ENCODE measurements at places on chromosomes 6 and 20. TPM values are rescaled to one million over a fixed set of nuclear protein-coding genes. Genes with fewer than 3 reads are reported as not detected.

GHRH gene
- total RNA-seq: not detected

DNA sequence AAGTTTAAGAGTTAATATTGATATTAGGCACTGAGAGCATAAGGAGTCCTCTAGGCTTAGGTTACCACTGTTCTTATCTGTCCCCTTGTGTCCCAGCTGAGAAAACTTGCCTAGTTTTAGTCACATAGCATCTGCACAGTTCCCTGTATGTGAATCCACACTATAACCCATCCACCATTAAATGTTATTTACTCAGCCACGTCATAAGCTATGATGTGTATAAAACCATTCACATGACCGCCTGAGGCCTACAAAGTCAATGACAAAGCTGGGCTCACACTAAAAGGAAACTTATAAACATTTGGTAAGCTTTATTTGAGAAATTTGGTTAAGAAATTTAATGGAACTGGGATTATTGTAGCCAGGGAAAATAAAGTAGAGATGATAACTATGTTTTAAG, 59.2 kb upstream of the TFAP2D start:
- no peak for DNase-seq

GRCh38 chr20:33091147-33091546, 11.7 kb downstream of the BPIFB4 start:
- no peak for DNase-seq

DNA sequence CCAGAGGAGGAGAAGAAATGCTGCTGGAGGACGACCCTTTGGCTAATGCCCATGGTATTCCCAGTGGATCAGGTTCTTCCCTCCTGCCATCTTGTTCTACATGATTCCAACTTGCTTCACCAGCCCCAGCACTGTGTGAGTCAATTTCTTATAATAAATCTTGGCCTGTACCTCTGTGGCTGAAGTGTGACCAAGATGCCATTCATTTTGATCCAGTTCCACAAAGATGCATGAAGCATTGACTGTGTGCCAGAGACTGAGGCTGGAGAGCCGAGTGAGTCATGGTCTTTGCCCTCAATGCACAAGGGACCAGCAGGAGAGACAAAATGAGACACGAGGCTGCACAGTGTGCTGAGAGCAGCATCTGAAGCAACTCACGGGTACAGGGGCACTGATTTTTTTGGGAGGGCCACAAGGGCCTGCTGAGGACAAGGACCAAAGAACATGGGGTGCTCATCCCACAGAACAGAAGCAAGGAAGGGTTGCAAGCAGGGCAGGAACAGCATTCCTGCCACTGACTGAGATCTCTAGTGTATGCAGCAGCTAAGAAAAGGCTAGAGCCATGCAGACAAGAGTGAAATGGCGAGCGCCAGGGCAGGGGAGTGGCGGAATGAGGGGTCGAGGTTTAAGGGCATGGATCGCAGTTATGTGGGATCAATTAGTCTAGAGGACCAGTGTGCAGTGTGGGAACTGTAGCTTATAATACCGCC, 207.0 kb downstream of the THBS2 start:
- DNase-seq: no peak

DNA sequence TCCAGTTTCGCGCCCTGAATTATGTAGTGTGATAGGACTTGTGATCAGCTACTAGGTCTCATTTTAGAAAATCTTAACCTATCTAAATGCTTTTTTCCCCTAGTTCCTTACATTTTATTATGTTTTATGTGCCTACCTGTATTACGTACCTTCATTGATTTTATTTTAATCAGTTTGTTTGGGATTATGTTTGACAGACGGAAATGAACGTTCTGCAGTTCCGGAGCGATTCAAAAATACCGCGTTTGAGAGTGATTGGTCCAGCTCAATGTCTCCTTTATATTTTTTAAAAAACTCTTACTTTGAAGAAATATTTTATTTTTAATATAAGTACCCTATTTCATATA, 114.3 kb upstream of the BTN3A2 start:
- DNase-seq: no peak

SUMO4 gene
- total RNA-seq: 1.9 TPM

NKX2-4 gene
- total RNA-seq: not detected

- DNase-seq: no peak
These were observed 198.5 kb downstream of the HIVEP2 start for GRCh38 chr6:142746524-142746923.

GRCh38 chr6:69622230-69622629, 174.6 kb downstream of the LMBRD1 start:
- DNase-seq: no peak

GRCh38 chr6:1869769-1870168, 260.1 kb downstream of the FOXC1 start:
- no peak for DNase-seq

TBXT gene
- not detected for total RNA-seq

DNA sequence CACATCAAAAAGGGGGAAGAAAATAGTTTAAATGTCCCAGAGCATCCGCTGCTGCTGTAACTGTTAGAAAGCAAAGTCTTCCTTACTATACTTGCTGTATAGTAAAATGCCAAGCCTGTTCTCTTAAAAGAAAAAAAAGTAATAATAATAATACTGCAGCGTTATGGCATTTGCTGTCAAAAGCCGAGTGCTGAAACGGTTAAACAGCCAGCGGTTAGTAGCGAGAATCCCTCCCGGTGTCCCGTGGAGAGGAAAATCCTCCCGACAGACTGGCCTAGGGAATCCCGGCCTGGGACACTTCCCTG, 19.5 kb upstream of the NFATC2 start:
- DNase-seq: no peak

CSTF1 gene
- 20.8 TPM for total RNA-seq

- no peak for DNase-seq
These were observed 76.8 kb upstream of the SYNDIG1 start for GRCh38 chr20:24392612-24393011.

DNA sequence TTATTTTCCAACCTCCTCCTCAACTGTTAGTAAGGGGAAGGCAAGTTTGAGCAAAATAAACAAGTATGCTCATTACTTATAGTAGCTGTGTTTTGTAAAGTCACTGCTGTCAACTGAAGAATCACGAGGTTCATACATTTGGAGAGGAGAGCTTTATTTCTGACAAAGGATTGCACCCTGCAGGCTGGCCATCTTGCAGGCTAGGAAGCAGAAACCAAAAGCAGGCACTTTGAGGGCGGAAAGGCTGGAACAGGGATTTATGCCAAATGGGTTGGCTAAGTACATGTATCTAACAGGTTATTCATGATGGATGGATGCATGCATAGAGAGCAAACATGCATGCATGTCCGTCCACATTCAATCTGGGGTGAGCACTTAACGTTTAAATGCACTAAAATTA, 46.7 kb downstream of the PSMB1 start:
- no peak for DNase-seq

GRCh38 chr20:22352019-22352418, 232.4 kb downstream of the FOXA2 start:
- no peak for DNase-seq

GRCh38 chr6:57002197-57002596, 44.3 kb upstream of the KIAA1586 start:
- DNase-seq: no peak

GRCh38 chr20:61601361-61601760, 349.3 kb downstream of the CDH4 start:
- DNase-seq: no peak

DNA sequence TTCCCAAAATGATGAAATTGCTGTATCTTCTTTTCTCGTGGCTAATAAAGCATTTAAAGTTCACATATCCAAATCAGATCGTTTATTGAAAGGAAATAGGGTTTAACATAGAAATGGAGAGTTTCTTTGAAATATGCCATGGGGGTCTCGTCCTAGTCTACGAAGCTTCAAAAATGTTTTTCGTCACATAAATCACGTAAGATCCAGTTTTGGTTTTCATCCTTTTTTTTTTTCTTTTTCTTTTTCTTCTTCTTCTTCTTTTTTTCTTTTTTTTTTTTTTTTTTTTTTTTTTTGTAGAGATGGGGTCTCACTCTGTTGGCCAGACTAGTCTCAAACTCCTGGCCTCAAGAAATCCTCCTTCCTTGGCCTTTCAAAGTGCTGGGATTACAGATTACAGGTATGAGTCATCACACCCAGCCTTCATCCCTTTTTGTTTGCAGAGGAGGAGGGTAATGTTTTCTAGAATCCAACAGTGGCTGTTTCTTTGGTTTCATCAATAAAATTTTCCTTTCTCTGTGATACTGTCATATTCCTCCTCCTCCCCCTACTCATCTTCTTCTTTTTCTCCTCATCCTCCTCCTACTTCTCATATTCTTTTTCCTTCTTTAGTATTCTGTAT, 94.7 kb upstream of the LOC128125822 start:
- no peak for DNase-seq

DNA sequence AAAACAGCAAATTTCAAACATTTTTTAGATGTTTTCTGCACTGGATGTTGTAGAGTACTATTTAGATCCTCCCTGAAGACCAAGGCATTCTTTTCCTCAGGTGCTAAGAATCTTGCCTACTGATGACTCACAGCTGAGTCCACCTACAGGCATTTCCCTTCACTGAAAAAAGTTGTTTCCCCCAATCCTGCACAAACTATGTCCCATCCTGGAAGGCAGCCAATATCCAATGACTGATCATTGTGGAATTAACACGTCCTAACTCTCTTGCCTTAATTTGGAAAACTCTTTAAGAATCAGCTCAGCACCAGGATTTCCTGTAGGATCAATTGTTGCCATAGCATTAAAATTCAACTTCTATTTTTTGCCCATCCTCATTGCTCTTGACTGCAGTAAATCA, 268.4 kb upstream of the IRAK1BP1 start:
- no peak for DNase-seq

DNA sequence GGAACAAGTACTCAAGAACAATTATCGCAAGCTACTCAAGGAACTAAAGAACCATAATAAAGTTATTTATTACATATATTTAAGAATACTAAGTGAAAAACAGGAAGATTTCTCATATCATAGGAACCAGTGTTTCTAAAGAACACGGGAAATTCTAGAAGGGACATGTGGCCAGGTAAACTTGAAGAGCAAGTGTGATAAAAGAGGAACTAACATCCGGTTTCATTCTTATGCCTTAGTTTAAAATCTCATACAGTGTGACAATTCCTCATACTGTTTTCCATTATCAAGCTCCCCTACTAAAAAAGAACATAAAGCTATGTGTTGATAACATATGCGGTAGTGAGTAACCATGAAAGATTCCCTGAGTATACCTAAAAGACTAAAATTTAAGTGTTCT, 163.5 kb upstream of the SHLD1 start:
- no peak for DNase-seq

- no peak for DNase-seq
These were observed 2.7 kb downstream of the VEGFA start for GRCh38 chr6:43772681-43773049.

GRCh38 chr6:147684906-147685305, 176.4 kb downstream of the SAMD5 start:
- DNase-seq: no peak

DNA sequence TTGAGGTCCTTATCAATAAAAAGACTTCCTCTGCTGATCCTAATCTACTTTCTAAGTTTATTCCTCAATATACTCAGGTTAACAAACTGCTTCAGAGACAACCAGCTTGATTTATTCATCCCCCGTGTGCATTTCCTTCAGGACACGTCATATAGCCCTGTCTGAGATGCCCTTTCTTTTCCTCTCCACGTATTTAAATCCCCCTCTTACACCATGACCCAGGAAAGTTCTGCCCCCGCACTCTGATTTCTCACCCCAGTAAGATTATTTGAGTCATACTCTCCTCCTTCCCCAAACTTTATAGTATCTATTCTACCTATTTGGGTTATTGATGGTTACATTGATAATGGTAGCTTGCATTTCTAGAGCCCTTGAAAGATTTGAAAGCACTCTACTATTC, 9.8 kb upstream of the CGA start:
- no peak for DNase-seq

DNA sequence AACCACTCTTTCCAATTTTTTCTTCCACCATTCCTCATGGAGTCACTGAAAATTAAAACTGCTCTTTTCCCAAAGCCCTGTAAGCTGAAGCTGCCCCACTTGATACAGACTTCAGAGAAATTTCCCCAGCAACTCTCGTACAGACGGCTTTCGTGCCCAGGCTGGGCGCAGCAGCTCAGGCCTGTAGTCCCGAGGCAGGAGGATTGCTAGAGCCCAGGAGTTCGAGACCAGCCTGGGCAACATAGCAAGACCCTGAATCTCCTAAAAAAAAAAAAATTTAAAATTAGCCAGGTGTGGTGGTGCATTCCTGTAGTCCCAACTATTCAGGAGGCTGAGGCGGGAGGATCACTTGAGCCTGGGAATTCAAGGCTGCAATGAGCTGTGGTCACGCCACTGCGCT, 6.6 kb downstream of the PPDPF start:
- no peak for DNase-seq

DNA sequence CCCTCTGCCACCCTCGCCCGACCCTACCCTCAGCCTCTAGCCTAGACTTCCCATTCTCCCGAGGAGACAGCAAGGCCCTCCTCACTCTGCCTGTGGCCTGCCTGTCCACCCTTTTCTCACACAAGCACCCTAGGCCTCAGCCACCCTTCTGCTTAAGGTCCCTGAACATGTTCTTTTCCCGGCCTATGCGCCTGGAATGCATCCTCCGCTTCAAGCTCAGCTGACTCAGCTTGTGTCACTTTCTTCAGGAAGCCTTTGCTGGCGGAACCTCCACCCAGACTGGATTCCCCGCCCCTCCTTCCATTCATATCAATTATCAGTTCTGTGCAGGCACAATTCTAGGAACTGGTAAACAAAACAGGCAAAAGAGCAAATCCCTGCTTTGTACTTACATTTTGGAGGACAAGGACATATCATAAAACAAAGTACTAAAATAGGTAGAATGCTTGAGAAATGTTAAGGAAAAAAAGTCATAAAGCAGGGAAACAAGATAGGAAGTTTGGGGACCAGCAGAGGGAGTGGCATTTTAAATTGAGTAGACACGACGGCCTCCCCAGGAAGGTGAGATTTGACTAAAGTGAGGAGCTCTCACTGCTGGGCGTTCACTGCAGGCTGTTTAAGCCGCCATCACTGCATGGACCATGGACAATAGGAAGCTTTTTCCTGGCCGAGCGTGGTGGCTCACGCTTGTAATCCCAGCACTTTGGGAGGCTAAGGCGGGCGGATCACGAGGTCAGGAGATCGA, 17.9 kb upstream of the SNHG17 start:
- DNase-seq: no peak

DNA sequence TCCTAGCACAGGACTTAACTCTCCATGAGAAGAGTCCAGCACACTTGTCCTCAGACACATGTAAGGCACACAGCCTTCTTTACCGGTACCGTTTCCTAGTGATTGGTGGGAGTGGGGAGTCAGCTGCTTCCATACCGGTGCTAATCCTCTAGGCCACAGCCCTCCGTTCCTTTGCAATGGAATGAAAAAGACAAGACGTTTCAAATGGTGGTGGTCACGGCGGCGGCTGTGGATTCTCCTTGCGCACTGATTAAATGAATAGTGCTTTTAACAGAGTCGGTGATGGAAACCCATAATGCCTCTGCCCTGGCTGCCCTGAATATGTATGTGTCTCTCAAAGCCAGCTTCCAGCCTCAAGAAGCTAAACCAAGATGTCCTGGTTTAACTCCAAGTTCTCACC, 34.8 kb upstream of the GABRR1 start:
- no peak for DNase-seq

DNA sequence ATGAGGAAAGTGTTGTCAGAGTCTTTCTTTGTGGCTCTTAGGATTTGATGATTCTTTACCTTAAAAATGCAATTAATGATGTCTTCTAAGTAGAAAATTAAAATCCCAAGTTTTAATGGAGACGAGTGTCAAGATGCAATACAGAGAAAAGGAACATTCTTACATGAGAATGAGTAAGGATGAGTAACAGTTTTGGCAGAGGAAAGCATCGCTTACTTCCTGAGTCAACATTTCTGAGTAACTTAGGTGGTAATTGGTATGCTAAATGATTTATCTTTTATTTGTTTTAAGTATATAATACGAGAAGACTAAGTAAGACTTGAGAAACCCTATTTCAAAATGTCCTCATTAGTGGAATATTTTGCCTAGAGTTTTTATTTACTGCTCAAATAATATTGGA, 101.3 kb downstream of the RTN4IP1 start:
- DNase-seq: no peak

Measured in omental fat pad (tissue), 4 donors.